Activated CD8-positive, alpha-beta memory T cell treated with anti-CD3 and anti-CD28 coated beads for 4 hours (primary cell): ENCODE measurements at places on chromosomes 4 and X.

DNA sequence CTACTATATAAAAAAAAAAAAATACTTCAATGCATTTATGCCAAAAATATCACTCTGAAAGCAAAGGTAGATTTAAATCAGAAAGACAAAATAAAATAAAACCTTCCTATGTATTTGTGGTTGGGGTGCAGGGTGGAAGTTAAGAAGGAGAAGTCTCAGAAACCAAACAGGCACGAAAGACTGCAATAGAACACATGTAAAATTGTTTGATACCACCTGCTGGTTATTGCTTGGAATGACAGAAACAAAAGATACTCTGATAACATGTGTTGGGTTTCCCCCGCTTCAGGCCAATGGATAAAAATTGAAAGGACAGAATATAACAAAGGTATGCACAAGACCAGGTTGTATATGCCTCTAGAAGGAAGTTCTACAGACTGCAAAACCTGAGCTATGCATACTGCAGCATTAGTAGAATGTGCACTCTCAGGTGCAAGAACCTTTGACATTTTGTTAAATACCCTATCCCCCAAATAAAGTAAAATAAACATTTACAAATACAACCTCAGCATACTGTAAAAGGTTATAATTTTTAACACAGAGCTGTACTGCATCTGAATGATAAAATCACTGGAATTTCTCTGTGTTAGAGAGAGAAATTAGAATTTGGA lies 118.8 kb downstream of the GABRA2 start:
- DNase-seq: no peak

GRCh38 chr4:169025184-169025583 lies 15.1 kb upstream of the CBR4 start:
- no peak for DNase-seq

GRCh38 chr4:12692815-12693214 lies 791.3 kb downstream of the RAB28 start:
- no peak for DNase-seq

- no peak for DNase-seq
Observed at GRCh38 chr4:123469696-123470095, 73.1 kb downstream of the SPRY1 start.

DNA sequence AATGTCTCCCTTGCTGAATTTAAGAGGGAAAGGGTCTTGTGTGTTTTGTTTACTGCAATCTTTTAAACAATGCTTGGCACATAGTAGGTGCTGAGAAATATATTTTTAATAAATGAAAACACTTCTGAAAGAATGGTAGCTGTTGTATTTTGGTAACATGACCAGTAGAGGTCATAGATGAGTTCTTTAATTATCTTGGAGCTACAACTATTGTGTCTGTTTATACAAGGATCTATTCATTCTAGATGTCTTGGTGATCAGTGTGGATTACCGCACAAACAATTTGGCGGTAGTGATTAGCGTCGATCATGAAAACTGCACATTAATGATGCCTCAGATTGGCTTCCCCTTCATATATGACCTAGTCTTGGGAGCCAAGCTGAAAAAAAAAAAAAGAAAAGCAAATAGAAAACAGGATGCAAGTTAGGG lies 21.4 kb upstream of the SCRG1 start:
- no peak for DNase-seq

- no peak for DNase-seq
Observed at GRCh38 chr4:171721937-171722336, 91.3 kb upstream of the GALNTL6 start.

DNA sequence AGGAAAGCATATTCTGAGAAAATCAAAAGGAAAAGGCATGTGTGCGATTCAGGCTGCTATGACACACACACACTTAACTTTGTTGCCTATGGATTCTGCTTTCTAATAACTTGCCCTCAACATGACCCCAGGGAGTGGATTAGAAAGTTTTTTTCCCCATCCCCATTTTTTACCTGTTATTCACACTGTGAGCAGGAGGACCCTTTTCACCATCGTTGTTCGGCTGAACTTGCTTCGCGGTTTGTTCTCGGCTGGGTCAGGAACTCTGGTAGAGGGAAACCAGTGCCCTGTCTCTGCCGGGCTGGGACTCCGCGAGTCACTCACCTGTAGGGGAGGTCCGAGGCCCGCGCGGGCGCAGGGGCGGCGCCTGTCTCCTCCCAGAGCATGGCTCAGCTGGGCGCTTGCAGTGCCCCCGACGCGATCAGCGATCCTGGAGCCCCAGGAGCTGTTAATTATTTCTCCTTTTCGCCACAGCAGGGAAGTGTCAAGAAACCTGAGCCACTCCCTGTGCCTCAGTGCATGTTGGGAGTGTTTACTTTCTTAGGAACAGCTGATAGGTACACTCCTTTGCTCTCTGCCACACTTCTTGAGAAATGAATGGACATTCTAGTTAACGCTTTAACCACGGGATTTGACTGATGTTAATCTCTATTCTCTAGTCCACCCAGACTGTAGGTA lies at the start of gene RASSF6:
TSS of gene RASSF6 (minus strand) at position 322 of the 678 bp plus-strand sequence. CDS start 8,641 bp downstream, outside the sequence.
- no peak for DNase-seq

- no peak for DNase-seq
Observed at GRCh38 chrX:15157624-15158023, 112.3 kb downstream of the ASB9 start.

DNA sequence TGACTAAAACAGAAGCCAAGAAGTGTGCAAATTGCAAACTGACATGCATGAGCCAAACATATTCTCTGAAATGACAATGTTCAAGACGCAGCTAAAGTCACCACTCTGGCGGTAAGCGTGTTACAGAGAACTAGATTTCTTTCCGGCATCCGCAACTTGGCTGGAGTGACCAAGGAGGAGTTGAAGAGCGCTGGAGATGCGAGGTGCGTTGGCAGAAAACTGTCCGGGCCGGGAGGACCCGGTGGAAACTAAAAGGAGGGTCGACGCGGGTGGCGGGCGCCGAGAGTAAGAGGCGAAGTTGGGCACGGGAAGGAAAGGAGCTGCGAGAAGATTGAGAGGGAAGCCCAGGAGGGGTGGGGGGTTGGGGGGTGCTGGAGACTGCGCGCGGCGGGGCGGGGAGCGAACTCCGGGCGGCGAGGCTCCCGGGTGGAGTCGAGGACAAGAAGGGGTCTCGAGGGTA lies 807 bp downstream of the SEL1L3 start:
- no peak for DNase-seq

GRCh38 chrX:50770702-50771101 lies 43.3 kb downstream of the SHROOM4 start:
- DNase-seq: no peak

DNA sequence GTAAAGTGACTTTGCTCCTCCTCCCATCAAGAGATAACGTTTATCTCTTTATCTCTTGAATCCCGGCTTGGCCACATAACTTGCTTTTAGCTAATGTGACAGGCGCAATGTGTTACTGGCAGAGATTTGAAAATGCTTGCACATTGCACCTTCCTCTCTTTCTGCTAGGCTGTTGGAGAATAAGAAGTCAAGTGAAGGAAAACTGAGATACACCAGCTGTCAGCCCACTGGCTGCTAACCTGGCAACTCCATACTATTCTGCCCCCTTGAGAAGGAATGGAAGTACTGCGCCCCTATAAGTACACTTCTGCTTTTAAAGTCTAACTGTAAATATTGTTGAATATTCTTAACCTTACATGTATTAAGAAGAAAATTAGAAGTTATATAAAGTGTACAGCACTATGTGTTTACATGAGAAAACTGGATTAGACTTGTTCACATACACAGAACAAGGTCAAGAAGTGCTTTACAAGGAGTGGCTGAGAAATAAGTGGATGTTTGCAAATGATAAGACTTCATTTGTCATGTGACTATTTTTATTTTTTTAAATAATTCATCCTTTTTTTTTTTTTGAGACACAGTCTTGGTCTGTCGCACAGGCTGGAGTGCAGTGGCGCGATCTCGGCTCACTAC lies 424.5 kb upstream of the CTSO start:
- DNase-seq: no peak

DNA sequence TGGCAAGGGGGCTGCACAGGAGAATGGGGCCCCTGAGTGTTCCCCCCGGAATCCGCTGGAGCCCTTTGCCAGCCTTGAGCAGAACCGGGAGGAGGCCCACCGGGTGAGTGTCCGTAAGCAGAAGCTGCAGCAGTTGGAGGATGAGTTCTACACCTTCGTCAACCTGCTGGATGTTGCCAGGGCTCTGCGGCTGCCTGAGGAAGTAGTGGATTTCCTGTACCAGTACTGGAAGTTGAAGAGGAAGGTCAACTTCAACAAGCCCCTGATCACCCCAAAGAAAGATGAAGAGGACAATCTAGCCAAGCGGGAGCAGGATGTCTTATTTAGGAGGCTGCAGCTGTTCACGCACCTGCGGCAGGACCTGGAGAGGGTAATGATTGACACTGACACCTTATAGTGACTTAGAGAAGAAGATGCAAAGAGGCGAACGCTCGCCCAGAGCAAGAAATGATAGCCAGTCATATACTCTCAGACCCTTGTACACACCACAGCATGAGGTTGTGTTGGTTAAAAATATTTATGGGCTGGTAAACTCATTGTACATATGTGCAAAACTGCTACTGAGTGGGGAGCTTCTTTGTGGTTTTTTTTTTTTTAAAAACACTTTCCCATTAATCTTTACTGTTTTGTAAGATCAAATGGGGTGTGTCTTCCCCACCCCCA lies 52.5 kb downstream of the JADE1 start:
- no peak for DNase-seq

DNA sequence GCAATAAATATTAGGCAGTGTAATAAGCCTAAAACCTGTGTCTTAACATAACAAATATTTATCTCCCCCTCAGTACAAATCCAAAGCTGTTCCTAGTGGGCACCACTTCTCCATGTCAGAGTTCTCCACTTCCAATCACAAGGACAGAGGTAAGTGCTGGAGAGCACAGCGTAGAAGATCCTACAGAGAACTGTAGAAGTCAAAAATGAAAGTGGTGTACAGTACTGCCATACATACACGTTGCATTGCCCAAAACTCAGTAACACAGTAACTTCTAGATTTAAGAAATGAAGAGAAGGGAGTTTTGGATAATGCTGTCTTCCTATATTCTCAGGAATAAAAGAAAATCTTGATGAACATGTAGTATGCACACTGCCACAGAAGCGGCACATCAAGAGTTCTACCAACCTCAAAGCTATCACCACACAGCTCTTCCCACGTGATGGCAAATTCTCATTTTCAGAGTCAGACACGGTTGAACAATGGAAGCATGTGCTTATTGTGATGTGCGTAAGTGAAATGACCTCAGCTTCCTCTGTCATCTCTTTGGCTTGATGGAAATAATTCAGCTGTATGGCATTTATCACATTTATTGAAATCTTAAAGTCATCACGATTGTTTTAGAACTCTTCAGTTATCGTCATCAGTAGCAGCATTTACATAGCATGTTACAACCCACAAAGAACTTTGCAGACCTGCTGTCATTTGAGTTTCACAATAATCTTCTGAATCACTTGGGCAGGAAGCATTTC lies 27.1 kb upstream of the SPANXN4 start:
- no peak for DNase-seq

DNA sequence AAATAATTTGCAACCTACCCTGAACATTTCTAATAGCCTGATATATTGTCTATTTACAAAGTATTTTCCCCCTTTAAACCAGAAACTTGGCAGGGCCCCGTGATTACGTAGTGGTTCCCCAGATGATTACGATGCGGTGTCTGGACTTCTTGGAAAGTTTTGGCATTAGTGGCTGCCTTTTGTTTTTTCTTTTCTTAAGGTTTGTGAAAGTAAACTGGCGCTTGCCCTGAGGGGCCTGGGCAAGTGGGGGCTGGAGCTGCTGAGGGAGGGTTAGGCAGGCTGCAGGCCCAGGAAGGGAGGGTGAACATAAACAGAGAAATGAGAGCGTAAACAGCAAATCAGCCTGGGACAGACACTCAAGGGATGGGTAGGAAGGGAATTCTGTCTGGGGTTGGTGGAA lies 123.6 kb upstream of the MSX1 start:
- no peak for DNase-seq

- no peak for DNase-seq
Observed at GRCh38 chrX:67613996-67614395, 70.2 kb downstream of the AR start.

DNA sequence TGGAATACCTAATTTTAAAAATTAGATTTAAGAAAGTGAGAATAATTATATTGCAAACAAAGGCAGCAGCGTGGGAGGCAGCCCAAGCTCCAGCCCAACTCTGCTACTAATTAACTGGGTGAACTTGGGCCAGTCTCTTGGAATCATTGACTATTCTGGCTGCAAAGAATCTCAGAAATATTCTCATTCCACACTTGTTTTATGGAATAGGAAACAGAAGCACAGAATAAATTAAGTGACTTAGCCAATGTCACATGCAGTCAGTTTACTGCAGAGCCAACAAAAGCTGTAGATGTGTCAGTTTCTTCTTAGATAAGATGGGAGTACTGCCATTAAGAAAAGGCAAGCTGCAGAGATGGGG lies 132.6 kb upstream of the FAM9B start:
- DNase-seq: no peak

DNA sequence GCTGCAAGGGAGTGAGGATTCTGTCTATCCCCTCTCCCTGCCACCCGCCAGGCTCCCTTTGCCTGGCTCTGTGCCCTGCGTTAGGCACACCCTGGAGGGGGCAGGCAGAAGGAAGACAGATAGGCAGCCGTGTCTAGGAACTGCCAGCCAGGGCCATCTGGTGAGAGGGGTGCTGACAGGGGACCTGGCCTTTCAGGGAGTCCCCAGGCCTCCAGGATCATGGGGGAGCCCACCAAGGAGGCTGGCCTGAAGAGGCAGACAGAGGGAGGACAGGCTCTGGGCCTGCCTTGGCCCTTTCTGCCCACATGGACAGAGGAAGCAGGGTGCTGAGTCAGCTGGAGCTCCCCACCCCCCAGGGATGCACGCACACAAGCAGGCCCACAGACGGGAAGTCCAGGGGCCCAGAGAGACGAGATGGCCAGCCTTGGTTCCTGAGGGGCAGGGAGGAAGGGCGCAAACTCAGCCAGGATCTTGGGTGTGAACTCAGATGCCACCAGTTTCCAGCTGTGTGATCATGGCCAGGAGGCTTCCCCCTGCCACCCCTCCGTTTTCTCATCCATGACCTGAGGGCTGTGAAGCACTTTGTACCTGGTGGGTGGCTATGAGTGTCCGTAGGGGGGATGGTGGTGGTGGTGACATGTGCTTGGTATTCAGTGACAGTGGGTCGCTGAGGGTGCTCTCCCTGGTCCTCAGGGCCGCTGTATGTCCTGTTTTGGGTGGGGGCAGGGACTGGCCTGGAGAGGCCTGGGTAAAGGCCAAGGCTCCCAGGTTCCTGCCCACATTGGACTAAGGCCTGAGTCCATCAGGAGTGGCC lies 1.8 kb downstream of the SH3BP2 start:
- no peak for DNase-seq

- DNase-seq: no peak
Observed at GRCh38 chr4:92091335-92091734, 212.4 kb upstream of the GRID2 start.
